Large intestine (tissue), 12 donors: ENCODE measurements at places on chromosomes 3 and 15.
A peak's percentile ranks its signal among the peaks of the same experiment; 100 is the strongest.

GRCh38 chr3:185754920-185755319 lies 69.9 kb downstream of the IGF2BP2 start:
- DNase-seq: no peak

GRCh38 chr15:50051811-50052419 lies 67.1 kb downstream of the ATP8B4 start:
- peak; percentile 72 for DNase-seq

DNA sequence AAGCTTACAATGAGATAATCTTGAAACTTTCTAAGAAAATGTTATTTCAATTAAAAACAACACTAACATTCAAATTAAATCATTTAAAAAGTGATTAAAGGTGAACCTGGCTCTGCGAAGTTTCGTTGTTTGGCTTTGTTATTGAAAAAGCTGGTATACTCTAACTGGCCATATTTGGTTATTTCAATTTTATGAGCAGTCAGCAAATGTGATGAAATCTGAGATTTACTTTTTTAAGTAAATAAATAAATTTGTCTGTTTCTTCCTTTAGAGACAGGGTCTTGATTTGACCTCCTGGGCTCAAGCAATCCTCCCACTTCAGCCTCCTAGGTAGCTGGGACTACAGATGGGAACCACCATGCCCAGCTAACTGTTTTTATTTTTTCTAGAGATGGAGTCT lies 38.0 kb downstream of the CDV3 start:
- no peak for DNase-seq

- DNase-seq: no peak
Measured at GRCh38 chr15:40328176-40328575, 4.7 kb downstream of the INAFM2 start.

- no peak for DNase-seq
Measured at GRCh38 chr15:76333720-76334437, 2.7 kb upstream of the ISL2 start.

GRCh38 chr3:126101521-126101982 lies 17.6 kb upstream of the SLC41A3 start:
- no peak for DNase-seq

DNA sequence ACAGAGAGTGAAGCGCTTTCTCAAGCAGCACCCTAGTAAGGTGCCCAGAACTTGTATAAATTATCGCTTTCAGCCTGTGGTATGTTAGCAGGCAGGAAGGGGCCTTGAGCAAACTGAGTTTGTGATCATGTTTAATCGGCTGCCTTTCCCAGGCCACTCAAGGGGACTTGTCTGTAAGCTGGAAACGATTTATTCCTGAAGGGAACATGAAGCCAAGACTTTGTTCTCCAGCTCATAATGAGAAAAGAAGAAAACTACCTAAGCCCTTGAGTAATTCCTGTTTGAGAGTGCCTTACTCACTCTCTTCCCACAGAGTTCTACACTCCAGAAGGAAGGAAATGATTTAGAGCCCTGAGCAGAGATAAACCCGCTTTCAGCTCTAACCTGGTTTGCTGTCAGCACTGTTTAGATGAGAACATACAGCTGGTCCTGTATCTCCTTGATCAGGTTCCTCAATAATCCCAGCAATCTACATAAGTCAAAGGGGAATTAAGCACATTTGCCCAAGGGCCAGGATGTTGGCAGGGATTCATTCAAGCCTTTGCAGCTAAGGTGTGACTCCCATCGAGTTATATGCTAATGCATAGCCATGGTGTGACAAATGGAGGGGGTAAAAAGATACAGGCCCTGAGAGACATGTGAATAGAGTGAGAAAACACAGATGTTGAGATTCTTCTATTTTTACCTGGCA lies 187.7 kb upstream of the SLC24A5 start:
- DNase-seq: no peak

DNA sequence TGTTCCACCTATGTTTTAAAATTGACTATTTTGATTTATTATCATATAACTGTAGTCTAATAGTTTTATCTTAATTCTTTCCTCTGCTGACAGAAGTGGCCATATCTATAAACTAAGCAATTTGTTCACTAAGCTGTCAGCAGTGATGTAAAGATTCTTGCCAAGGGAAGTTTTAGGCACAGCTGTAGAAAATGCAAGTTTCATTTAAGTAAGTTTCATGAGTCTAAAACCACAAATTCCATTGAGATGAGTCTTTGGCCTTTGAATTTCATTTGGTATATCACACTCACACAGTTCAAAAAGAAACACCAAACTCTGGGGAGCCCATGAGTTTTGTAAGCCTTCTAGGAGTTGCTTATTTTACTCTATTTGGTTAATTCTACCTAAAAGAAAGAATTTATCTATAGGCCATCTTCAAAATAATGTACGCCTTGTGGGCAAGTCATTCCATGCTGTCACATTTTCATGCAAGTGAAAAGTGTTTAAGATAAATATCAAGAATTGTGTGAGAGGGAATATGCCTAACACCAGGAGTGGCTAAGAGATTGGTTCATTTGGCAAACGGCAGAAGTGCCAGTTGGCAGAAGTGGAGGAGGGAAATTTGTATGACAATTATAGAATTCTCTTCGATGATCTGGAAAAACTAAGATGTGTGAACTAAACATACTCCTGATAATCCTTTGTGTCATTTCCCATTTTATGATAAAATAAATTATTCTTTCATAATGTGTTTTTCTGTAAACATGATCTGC lies 292.9 kb downstream of the ZIC4 start:
- DNase-seq: no peak

DNA sequence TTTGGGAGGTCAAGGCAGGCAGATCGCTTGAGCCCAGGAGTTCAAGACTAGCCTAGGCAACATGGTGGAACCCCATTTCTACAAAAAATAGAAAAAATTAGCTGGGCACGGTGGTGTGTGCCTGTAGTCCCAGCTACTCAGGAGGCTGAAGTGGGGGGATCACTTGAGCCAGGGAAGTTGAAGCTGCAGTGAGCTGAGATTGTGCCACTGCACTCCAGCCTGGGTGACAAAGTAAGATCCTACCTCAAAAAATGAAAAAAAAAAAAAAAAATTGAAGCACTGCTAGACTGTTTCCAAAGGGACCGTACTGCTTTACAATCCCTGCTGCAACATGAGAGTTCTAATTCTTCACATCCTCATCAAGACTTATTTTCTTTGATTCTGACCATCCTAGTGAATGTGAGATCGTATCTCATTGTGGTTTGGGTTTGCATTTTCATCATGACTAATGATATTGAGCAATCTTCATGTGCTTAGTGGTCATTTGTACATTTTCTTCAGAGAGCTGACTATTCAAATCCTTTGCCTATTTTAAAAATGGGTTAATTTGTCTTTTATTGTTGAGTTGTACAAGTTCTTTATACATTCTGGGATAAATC lies 10.8 kb downstream of the CMTM8 start:
- no peak for DNase-seq

DNA sequence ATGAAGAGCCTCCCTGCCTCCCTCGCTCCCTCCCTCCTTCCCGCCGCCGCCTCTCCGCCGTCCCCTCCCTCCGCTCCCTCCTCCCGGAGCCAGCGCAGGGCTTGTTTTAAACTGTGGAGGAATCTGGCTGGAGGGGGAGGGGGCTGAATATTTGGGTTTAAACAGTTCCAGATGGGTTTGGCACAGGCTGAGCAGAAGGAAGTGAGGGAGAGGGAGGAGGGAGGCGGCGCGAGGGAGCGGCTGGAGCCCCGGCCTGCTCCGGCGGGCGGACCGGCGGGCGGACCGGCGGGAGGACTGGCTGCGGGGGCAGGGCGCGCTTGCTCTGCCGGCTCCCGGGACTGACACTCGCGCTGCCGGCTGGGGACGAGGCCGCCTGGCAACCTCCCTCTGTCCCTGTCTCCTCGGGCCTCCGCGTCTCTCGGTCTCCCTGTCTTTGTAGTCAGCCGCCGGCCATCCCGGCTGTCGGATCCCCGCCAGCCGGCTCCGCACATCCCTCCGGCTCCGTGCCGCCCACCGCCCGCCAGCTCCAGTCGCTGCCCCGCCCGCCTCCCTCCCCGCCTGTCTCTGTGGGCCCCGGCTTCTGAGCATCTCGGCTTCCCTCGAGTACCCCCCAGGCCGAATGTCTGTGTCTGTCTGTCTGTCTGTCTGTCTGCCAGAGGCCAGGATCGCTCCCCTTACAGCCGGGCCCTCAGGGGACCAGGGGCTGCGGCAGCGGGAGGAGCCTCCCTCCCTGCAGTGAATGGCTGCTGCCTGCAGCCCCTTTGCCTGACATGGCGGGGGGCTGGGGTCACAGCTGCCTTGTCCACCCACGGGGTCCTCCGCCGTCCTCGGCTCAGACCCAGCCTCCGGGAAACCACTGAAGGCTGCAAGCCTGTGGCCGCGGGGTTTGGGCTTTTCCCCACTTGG lies 7.6 kb downstream of the EPHB3 start:
- peak; percentile 83 for DNase-seq

GRCh38 chr3:126540342-126540849 lies 16.4 kb downstream of the CHST13 start:
- DNase-seq: no peak

- peak; percentile 40 for DNase-seq
Measured at GRCh38 chr3:100358413-100358812, 23.9 kb downstream of the NIT2 start.

- peak; percentile 92 for DNase-seq
Measured at GRCh38 chr3:186806089-186807055, at the start of gene RFC4. TSS of gene RFC4 (minus strand) at chr3:186806482. CDS start at chr3:186804713, 1,769 bp downstream.

DNA sequence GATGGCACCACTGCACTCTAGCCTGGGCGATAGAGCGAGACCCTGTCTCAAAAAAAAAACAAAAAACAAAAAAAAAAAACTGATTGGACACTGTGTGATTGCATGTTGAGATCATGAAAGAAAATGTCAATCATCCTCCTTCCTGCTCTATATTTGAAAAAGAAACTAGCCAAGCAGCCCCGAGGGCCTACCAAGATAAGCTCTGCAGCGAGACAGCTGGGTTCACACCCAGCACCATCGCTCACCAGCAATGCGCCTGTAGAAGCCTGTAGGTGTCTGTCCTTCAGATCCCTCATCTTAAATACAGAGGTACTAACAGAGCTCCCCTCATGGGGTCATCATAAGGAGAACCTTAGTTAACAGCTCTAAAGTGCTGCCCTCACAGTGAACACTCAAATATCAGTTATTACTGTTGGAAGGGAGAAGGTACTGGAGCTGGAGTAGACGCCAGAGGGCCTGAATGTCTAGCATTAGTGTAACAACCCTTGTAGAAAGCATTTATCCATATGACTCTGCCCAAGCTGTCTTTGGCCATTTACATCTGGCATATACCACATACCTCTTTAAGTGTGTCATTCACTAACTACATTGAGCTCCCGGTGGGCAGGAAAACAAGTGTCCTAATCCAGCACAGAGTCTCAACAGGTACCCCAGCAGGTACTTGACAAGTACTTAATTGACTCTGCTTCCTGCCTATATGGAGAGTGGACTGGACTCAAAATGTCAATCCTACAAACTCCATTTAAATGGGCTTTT lies 22.9 kb downstream of the MYLK start:
- DNase-seq: no peak

DNA sequence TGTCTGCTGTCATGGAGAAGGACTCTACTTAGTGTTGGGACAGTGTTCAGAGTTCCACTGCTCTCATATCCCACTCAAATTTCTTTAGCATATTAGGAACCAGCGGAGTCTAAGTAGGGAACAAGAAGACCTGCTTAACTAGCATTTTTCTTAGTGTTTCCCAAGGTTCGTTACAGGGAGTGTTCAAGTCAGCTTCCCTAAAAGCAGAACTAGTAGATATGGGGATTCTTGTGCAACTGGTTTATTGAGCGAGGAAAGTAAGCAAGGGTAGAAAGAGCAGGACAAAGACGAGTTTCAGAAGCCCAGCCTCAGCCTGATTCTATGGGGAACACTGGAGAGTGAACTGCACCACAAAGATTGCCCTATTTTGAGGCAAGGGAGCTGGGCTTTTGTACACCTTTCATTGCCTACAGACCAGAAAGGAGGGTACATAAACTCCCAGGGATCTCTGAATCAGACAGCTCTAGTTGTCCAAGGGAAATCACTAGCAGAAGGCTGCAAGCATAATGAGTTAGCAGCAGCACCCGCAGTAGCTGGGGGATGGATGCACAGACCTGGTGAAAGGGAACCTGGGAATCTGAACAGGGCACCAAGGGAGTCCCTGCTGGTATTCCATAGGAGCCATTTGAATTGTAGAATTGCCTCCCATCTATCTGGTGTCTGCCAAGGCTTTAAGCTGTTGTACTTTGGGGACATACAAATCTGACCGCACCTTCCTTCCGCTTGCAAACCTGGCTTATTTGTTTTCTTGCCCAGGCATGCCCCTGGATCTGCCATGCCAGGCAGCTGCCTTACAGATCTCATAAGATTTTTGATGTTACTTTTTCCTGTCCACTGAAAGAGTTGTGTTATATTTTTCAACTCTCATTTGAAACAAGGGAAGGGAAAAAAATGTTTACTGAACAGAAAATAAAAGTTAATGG lies 15.1 kb downstream of the CMTM7 start:
- no peak for DNase-seq

GRCh38 chr15:82624008-82624407 lies 23.2 kb downstream of the CPEB1 start:
- DNase-seq: no peak

GRCh38 chr3:113404637-113405036 lies 36.7 kb downstream of the CFAP44 start:
- no peak for DNase-seq

- no peak for DNase-seq
Measured at GRCh38 chr15:75170711-75171341, 30.9 kb upstream of the C15orf39 start.

DNA sequence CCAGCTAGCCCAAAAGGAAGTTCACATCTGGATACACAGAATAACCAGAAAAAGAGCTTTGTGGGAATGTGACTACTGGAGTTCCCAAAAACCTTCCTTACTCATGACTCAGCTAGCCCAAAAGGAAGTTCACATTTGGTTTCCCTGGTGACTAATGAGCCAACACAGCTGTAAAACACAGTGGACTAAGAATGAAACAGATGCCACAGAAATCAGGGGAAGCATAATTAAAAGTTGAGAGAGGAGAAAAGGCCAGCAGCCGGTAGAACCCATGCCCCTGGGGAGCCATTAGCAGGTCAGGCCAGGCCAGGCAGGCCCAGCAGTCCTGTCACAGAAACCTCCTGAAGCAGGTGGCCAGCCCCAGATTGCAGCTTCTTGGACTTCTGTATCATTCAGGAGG lies 130.3 kb downstream of the GHSR start:
- no peak for DNase-seq

GRCh38 chr3:12841149-12841969 lies at the start of gene RPL32:
TSS of gene RPL32 (minus strand) at chr3:12841565. CDS start at chr3:12840237, 1,328 bp downstream.
- peak; percentile 89 for DNase-seq

GRCh38 chr3:139444446-139444845 lies 31.9 kb downstream of the RBP2 start:
- no peak for DNase-seq

- no peak for DNase-seq
Measured at GRCh38 chr3:155517903-155518302, 224.4 kb upstream of the STRIT1 start.

GRCh38 chr15:29686445-29687203 lies 135.6 kb downstream of the TJP1 start:
- no peak for DNase-seq

- no peak for DNase-seq
Measured at GRCh38 chr15:38220606-38221273, 31.9 kb upstream of the SPRED1 start.

- DNase-seq: peak; percentile 68
Measured at GRCh38 chr15:63462088-63462487, 42.3 kb upstream of the USP3 start.
